ENCODE measurements at places on chromosomes 16 and 17.

GRCh38 chr16:48611329-48612137 is 1.6 kb upstream of the N4BP1 start:
- no peak for DNase-seq

DNA sequence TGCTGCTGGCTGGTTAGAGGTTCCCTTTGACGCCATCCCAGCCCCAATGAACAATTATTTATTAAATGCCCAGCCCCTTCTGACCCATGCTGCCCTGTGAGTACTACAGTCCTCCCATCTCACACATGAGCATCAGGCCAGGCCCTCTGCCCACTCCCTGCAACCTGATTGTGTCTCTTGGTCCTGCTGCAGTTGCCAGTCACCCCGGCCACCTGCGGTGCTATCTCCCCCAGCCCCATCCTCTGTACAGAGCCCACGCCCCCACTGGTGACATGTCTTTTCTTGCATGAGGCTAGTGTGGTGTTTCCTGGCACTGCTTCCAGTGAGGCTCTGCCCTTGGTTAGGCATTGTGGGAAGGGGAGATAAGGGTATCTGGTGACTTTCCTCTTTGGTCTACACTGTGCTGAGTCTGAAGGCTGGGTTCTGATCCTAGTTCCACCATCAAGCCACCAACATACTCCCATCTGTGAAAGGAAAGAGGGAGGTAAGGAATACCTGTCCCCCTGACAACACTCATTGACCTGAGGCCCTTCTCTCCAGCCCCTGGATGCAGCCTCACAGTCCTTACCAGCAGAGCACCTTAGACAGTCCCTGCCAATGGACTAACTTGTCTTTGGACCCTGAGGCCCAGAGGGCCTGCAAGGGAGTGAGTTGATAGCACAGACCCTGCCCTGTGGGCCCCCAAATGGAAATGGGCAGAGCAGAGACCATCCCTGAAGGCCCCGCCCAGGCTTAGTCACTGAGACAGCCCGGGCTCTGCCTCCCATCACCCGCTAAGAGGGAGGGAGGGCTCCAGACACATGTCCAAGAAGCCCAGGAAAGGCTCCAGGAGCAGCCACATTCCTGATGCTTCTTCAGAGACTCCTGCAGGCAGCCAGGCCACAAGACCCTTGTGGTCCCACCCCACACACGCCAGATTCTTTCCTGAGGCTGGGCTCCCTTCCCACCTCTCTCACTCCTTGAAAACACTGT is 11.3 kb downstream of the CX3CL1 start:
- no peak for DNase-seq

DNA sequence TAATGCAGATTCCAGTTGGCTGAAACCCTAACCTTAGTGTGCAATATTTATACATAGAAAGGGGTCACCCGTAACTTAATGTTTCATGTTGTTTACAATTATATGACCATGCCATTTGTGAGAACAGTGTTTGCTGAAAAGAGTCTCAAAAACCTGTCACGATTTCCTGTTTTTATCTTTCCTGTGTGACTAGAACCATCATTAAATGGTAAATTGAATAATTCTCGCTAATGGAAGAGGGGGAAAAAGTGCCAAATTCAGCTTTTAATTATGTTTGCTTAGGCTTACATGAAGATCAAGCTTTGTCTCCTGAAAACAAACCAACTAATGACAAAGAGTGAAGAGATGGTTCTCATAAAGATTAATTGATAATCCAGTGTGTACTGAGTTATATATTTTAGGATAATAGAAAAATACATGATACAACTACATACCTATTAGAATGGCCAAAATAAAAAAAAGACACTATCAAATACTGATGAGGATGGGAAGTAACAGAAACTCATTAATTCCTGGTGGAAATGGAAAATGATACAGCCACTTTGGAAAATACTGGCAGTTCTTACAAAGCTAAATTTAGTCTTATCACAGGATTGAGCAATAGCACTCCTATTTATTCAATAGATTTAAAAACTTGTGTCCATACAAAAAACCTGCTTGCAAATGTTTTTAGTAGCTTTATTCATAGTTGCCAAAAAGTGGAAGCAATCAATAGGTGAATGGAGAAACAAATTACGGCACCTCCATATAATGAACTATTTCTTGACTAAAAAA is 141.7 kb downstream of the CDK5R1 start:
- DNase-seq, result no peak

- peak; percentile 47 for DNase-seq
These were observed 1.1 kb downstream of the PHF12 start for GRCh38 chr17:28950017-28950751.

- DNase-seq, result no peak
These were observed 5.5 kb downstream of the MRPL28 start for GRCh38 chr16:364595-365491.

DNA sequence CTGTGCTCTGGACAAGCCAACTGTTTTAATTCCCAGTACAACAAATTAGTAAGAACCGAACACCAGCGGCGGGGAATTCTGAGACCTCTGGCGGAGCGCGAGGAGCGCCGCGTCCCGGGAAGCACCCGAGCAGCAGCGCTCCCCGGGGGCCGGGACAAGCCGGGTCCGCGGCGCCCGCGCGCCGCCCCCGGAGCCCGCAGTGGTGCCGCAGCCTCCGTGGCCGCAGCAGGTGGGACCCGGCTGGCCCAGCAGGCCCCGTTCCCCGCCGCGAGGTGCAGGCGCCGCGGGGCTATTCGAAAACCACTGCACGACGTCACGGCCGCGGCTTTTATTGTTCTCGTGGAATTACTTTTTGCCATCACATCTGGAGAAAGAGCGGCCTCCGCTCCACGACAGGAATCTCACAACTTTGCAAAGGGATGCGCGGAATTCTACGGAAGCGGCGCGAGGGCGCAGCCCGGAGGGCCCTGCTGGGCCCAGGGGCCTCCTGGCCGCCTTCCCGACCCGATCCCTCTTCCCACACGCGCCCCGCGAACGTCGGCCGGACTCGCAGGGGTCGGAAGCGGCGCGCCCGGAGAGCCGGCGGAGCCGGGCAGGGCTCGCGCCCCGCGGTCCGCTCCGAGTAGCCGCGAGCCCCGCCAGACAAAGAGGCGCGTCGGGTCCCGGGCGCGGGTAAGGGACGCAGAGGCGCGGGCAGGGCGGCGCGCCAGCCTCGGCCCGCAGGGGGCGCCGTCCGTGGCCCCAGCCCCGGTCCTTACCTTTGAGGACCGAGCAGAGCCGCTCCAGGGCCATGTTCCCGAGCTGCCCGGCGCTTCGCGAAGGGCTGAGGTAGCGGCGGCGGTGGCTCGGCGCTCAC is 696 bp downstream of the NETO2 start:
- peak; percentile 64 for DNase-seq

- no peak for DNase-seq
These were observed 3.3 kb downstream of the HOXB1 start for GRCh38 chr17:48527547-48527932.

GRCh38 chr17:29982991-29983653 is 41.7 kb downstream of the EFCAB5 start:
- DNase-seq, result no peak

DNA sequence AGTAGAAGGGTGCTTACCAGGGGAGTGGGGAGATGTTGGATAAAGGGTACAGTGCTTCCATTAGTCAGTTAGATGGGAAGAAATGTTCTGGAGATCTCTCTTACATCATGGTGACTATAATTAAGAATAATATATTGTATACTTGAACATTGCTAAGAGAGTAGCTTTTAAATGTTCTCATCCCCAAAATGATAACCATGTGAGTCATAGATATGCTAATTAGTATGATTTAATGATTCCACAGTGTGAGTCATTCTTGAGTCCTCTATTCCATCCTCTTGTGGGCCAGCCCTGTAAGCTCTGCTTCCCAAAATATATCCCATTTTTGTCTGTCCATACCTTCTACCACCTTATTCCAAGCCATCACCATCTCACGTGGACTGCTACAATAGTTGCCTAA is 80.6 kb upstream of the CDH11 start:
- no peak for DNase-seq

DNA sequence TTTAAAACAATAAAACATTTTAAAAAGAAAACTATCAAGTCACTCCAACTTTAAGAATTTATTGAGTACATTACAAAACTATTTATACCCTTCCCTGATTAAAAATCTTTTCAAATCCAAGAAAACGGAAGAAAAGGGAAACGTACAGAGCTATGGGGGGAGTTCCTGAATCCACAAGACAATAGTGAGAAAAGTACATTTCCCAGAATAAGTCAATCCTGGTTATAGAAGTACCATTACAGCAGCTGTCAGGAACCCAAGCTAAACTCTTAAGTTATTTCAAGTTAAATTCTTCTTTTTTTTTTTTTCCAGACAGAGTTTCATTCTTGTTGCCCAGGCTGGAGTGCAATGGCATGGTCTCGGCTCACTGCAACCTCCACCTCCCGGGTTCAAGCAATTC is 45.7 kb downstream of the SPOP start:
- DNase-seq, result no peak

DNA sequence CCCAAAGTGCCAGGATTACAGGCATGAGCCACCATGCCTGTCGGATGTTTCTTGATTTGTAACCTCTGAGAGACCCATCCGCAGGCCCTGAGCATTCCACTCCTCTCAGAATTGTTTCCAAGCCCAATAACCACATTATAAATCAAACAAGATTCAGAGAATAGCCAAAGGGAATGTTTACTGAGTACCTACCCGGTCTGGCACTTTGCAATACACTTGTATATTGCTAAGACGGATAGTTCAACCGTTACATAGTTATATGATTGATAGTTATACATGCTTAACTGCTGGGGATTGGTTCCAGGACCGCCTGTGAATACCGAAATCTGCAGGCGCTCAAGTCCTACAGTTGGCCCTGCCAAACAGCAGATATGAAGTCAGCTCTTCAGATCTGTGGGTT is 3.0 kb upstream of the KAT8 start:
- no peak for DNase-seq

- no peak for DNase-seq
These were observed 56.1 kb downstream of the BANP start for GRCh38 chr16:88007321-88007731.

DNA sequence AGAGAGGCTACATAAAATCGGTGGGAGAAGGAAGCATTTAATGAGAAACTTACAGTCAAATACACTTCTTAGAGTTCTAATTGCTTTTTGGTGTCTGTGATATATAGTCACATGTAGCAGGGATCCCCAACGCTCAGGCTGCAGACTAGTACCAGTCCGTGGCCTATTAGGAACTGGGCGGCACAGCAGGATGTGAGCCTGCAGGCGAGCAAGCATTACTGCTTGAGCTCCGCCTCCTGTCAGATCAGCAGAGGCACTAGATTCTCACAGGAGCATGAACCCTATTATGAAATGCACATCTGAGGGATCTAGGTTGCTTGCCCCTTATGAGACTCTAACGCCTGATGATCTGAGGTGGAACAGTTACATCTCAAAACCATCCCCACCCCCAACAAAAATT is 158.5 kb downstream of the TANC2 start:
- no peak for DNase-seq

- no peak for DNase-seq
These were observed 26.2 kb upstream of the RASL10B start for GRCh38 chr17:35705230-35705629.

DNA sequence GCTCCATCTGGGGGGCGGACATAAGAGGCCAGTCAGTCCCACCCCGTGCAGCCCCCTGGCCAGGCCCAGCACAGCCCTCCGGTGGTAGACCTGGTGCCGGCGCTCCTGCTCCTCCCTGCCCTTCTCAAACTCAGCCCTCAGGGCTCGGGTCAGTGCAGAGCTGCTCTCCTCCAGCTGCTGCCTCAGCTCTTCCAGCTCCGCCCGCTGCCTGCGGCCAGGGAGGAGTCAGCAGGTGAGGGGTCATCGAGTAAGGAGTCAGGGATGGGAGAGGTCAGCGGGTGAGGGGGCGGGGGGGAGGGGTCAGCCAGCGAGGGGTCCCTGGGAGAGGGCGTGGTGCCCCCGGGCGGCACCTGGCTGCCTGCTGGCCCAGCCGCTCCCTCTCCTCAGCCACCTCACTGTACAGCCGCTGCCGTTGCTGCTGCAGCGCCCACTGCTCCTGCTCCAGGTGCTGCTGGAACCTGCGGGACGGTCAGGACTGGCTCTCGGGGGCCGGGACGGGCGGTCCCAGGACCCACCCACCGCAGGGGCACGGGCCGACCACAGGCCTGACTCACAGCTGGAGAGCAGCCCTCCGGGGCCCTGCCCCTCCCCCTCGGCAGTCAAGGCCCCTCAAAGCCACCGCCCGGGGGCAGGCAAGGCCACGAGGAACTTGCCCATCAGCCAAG is 26.5 kb upstream of the AATK start:
- DNase-seq, result no peak

DNA sequence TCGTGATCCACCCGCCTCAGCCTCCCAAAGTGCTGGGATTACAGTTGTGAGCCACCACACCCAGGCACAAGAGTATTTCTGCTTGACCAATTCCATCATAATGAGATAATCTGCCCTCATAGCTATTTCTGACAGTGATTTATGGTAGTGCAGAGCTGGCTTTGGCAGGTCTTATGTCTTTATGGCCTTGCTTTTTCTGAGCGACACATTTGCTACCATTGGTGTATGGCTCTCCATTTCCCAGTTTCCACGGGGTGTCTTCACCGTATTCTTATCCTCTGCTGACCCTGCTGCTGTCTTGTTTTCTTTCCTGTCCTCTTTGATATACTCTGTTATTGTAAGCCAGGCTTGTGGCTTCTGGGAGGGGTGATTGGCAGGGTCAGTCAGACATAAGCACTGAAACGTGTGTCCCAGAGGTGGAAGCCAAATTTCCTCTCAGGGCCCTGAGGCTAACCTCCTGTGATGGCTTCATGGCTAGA is 161.1 kb upstream of the TBX2 start:
- no peak for DNase-seq

DNA sequence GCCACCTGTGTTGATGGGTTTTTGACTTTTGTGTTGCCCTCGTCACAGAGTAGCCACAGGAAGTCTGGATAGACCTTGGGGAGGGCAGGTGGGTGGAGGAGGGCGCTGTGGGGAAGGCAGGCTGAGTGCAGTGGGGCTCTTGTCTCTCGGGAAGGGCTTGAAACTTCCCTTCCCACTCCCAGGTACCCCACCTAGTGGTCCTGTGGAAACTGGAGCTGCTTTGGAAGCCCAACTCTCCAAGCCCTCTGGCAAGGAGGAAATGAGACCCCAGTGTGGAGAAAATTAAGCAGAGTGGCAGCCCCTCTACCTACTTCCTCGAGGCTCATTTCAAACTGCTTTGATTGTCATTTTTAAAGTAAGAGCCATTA is 9.2 kb downstream of the CA5A start:
- no peak for DNase-seq

DNA sequence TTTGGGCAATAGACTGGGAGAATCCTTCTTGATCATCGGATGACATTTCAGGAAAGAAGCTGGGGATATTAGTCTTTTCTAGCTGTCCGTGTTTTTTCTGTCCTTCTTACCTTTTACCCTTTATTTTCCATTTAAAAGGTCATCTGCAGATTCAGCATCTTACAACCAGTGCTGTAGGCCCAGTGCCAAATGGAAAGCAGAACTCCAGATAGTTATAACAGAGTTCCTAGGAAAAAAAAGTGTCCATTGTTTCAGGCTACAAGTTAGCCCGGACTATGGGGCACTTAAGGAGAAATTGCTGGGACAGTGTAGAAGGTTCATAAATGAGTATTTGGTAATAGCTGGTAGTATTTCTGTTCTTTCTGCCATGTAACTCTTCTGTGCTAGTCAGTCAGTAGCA is 28.4 kb downstream of the LDHD start:
- DNase-seq, result no peak

- DNase-seq, result no peak
These were observed 14.6 kb upstream of the CIBAR2 start for GRCh38 chr16:85126705-85127378.

All from naive B cell (primary cell).